ENCODE measurements at places on chromosomes 11 and 22.

- DNase-seq: no peak
These were observed 37.9 kb downstream of the PKNOX2 start for GRCh38 chr11:125202362-125202880.

DNA sequence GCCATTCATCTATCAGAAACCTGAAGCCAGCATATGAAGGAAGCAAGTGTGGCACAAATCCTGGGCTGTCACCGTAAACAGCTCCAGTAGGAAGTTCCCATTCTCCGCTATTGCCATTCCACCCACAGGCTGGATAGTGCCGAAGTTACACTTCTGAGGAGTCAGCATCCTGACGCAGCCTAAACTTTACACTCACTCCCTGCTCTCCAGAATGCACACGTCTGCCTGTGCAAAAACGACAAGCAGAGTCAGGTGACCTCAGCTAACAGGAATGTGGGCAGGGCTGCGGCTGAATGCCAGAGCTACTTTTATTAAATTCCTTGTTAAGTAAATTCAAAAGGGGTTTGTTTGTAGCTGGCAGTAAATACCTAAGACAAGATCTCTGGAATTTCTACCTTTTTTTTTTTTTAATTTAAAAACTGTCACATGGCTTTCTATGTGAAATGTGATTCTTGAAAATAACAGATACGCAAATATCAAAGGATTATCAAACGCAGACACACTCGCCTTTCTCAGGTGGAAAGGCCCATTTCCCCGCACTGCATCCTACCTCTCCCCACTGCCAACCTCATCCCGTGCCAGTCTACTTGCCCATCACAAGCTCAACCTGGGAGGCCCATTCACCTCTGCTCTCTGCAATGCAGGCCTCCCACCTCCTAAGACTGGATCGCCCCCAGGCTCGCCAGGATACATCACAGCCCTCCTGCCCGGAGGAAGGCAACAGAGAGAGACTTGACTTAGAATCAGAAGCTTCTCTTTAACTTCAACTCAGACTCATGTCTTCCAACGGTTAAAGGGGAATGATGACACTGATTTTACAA, 33.5 kb downstream of the NFRKB start:
- DNase-seq: no peak

GRCh38 chr22:48121984-48122383, 1359.5 kb downstream of the TBC1D22A start:
- DNase-seq: no peak

GRCh38 chr22:20027966-20028854, 7.3 kb downstream of the TANGO2 start:
- no peak for DNase-seq

GRCh38 chr11:103488031-103488461, 378.8 kb downstream of the DYNC2H1 start:
- DNase-seq: no peak

- no peak for DNase-seq
These were observed 862 bp upstream of the CENATAC start for GRCh38 chr11:118996926-118997626.

DNA sequence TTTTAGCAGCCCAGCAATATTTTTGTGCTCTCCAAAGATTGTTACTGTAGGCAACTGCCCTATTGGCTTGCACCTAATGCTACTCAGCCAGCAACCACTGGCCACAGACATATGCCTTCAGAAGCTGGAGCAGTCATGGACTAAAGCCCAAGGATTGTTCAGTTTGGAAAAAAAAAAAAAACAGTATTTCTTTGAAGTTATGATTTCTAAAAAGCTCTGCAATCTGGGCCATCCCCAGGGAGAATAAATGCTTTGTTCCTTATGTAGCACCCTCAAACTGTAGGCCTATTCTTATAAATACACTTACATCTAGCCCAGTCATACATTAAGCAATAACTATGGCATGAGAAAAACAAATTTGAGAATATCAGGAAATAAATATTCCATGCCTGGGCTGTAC, 2190.5 kb upstream of the RAG2 start:
- no peak for DNase-seq

- no peak for DNase-seq
These were observed 28.7 kb upstream of the MMP20 start for GRCh38 chr11:102653744-102654291.
